NCI-H1105 (cell line): ENCODE measurements at places on chromosomes 11 and 22.

GRCh38 chr11:102802341-102802740 lies 4.4 kb upstream of the MMP1 start:
- DNase-seq = no peak

DNA sequence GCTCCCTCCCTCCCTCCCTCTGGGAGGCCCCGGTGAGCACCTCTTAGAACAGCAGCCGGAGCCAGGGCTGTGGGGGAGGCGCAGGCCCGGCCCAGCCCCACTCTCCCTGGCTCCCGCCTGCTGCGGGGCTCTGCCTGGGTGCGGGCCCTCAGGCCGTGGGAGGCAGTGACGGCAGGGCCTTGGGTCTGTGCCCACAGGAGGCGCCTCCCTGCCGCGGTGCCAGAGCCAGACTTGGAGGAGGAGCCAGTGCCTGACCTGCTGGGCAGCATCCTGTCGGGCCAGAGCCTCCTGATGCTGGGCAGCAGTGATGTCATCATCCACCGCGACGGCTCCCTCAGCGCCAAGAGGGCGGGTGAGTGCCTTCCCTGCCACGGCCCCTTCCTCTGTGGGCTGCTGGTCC lies 9.5 kb downstream of the IRF7 start:
- DNase-seq = no peak

DNA sequence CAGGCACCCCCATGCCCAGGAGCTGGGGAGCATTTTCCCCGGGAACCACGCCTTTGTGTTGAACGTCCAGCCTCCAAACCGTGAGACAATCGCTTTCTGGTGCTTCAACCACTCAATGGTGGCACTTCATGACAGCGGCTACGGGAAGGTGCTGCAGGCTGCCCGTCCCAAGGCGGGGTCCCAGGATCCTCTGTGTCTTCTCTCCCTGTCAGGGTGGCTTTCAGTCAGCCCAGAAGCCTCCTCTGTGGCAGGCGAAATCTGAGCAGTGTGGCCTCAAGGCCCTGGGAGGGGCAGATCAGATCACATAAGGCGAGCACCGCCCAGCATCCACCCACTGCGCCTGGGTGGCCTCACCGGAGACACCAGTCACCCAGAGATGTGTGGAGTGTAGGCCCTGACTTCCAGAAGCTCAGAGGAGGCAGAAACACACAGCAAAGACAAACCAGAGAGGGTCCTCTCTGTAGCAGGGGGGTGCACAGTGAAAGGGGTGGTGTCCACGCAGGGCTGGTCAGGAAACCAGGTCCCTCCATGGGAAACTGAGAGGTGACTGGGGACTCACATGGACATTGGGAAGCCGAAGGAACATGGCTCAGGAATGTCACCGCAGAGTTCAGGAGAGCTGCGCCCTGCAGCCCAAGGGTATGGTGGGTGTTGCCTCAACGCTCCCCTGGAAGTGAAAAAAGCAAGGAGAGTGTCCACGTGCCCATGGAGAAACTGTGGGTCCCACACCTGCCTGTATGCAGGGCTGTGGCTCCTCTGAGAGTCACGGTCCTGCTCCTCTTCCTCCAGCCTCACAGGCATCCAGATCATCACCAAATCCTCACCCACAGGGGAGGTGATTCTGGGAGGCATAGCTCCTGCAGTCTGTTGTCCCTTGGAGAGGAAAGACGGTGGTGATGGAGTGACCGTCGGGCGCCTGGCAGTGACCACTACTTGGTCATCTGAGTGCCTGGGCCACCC lies 1420.7 kb downstream of the TBC1D22A start:
- DNase-seq = no peak

- no peak for DNase-seq
Observed at GRCh38 chr11:10803676-10804075, 5.0 kb downstream of the EIF4G2 start.

DNA sequence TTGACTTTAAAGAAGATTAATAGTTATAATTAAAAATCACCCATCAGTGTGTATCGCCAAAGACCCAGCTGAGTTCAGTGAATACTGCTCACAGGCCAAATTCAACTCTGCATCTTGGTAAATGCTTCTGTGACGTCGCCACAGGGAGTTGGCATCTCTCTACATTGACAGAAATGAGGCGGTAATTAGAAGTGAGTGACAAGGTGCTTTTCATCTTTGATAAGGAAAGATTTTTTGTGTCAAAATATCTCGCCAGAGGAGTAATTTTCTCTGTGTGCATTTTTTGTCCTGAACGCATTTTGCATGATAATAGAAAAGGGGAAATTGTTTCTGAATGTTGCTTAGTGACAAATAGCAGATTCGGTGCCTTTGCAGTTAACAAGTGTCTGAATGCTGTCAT lies 345.8 kb downstream of the CNTN5 start:
- no peak for DNase-seq

GRCh38 chr11:15780382-15780781 lies 576.0 kb downstream of the SOX6 start:
- no peak for DNase-seq
